ENCODE measurements at places on chromosomes 7 and 10.

DNA sequence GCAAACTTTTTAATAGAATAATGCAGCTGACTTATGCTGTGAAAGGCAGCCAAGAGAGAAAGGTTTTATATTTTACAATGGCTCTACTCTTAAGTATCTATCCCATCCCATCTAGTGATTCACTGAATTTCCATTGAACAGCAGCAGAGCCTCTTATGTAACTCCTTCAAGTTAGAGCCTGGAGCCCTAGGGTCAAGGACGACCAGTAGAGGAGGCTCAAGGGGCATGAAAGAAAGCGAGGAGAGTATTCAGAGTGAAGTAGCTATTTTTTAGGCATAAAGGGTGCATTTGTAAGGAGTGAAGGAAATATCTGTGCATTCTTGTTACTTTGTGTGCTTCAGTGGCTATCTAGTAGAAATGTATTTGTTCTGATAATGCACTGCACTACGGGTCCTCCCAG lies 180.2 kb upstream of the TPK1 start:
- no peak for DNase-seq

GRCh38 chr7:151822541-151823181 lies 54.3 kb downstream of the PRKAG2 start:
- DNase-seq = no peak

DNA sequence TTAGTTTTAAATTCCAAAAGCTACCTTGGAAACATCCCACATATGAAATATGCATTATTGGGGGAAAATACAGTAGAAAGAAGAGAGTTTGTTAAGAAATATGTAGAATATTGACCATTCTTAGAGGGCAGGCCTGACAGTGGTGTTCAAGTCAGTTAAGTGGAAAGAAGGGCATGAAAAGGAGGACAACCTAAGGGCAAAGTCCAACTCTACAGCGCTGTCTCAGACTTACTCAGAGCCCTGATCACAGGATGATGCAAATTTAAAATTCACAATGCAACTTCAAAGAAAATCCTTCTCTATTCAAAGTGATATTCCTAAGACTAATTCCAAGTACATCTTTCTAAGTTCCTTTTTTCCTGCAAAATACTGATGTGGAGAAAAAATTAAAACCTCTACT lies 139.1 kb upstream of the LRRTM3 start:
- DNase-seq = no peak

- DNase-seq = no peak
Measured at GRCh38 chr10:98224996-98225395, 43.0 kb downstream of the LOXL4 start.

DNA sequence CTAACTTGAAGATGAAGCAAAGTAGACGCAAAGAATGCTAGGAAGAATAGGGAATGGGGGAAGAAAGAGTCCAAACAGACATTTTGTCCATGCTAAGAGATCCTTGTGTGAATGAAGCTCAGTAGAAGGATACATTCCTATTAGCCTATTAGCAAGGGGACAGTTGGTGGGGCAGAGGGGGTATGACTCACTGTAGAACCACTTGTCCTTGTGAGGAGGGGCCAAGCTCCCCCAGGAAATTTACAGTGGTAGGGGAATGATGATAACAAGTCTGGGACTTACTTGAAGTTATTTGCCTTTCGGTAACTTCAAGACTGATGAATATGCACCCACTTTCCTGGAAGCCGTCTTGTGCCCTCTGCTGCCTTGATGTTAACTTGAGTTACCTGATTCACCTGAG lies 17.2 kb upstream of the SYPL1 start:
- DNase-seq = no peak

Measured in CD4-positive, alpha-beta T cell treated with Interleukin-2 at 100 ng/mL for 4 hours (primary cell).